ENCODE measurements at places on chromosomes 4 and X.

- no peak for DNase-seq
Measured at GRCh38 chrX:3250966-3251365, 95.5 kb downstream of the MXRA5 start.

DNA sequence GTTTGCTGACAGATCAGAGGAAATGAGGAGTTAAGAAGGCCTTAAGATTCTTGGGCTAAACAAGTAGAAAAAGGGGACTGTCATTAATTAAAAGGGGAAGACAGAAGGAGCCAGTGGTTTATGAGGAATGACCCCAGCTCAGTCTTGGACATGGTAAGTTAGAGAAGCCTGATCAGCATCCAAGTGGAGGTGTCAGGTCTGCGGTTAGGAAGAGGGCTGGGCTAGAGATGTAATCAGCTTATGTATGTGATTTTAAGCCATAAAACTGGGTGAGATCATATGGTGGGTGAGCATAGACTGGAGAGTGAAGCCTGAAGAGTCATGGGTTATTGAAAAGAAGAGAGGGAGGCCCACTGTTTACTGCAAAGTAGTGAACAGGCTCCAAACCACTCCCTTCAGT is 246.1 kb downstream of the NR3C2 start:
- DNase-seq, result no peak

DNA sequence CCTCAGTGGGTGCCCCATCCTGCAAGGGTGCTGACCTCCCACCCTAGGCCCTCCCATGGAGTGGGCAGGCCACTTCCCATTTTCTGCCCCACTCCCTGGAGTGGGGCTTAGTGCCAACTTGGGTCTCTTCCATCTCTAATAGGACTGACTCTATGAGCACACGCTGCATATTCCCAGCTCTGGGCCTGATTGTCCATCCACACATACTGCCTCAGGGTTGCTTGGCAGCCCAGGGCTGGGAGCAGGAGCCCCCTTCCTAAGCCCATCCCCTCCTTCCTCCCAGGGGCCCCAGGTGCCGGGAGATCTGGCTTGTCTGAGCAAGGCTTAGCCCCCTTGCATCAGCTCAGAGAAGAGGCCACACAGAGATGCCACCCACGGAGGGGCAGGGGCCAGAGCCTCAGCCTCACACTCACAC is 55.1 kb downstream of the PJA1 start:
- no peak for DNase-seq

- no peak for DNase-seq
Measured at GRCh38 chr4:127555106-127555505, 77.7 kb upstream of the INTU start.

- no peak for DNase-seq
Measured at GRCh38 chr4:144115519-144115918, 25.0 kb downstream of the GYPA start.

GRCh38 chrX:154525606-154526490 is 9.8 kb upstream of the FAM3A start:
- DNase-seq, result no peak

DNA sequence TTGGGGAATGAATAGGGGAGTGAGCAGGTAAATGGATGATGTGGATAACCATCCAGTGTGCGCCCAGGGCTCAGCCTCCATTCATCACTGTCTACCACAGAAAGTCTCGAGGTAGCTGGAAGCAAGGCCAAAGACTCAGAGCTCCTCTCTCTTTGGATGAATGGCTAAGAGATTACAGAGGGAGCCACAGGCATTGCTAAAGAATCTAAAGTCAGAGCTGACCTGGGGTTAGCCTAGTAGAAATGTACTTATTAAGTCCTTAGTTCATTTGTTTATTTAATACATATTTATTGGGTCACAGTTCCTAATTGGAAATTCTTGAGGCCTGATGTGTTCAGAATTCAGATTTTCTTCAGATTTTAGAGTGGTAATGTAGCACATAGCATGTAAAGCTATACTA is 88.7 kb upstream of the HPF1 start:
- DNase-seq, result no peak

- no peak for DNase-seq
Measured at GRCh38 chr4:140408974-140409373, 18.5 kb downstream of the CLGN start.

- DNase-seq, result no peak
Measured at GRCh38 chrX:154093965-154094364, 3.6 kb downstream of the MECP2 start.

- no peak for DNase-seq
Measured at GRCh38 chrX:132692066-132692465, 203.2 kb upstream of the MBNL3 start.

GRCh38 chrX:38293741-38294140 is 33.6 kb downstream of the RPGR start:
- no peak for DNase-seq

- DNase-seq, result no peak
Measured at GRCh38 chr4:150007512-150007911, 70.7 kb upstream of the DCLK2 start.

GRCh38 chrX:152725409-152725808 is 8.1 kb downstream of the CSAG1 start:
- DNase-seq, result no peak

GRCh38 chr4:70571772-70572171 is 20.3 kb upstream of the AMBN start:
- DNase-seq, result no peak

GRCh38 chr4:87654487-87655044 is 4.5 kb downstream of the DMP1 start:
- DNase-seq, result no peak

DNA sequence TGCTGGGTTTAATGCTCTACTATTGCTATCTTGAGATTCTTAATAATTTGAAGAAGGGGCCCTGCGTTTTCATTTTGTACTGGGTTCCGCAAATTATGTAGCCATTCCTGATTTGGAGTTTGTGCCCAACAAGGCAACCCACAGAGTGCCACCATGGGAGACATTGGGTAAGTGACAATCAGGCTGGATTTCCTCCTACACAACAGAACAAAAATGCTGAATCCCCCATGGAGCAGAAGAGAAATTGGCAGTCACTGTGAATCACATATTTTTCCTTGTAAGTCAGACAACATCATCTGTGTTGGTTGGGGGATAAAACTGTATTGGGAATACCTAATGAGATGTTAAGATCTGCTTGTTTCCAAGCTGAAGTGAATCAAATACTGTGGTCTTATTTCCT is 80.9 kb downstream of the CNGA2 start:
- no peak for DNase-seq
